Activated CD4-positive, alpha-beta memory T cell treated with anti-CD3 and anti-CD28 coated beads, Interleukin-2, amount 10 ng/mL, durations not matched to agents 7 days and 5 days (primary cell): ENCODE measurements at places on chromosomes 6 and 20. TPM values are rescaled to one million over a fixed set of nuclear protein-coding genes. Genes with fewer than 3 reads are reported as not detected.

GRCh38 chr6:56827908-56828649 lies 126.8 kb upstream of the BEND6 start:
- DNase-seq: no peak

DNA sequence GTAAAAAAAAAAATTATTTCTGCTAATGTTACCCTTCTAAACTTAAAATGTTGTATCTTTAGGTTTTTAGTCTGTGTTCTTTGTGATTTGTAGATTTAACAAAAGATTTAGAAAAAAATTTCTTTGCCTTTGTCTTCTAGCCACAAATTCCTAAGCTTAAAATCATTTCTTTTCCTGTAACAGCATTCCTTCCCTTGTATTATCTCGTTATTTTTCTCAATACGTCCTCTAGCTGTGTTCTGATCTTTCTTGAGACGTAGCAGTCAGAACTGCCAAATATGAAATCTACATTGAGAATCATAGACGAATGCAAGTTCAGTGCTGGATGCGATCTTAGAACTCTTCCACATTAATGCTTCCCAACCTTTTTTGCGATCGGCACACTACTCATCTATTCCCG lies 283.1 kb downstream of the UTRN start:
- DNase-seq: no peak

DNA sequence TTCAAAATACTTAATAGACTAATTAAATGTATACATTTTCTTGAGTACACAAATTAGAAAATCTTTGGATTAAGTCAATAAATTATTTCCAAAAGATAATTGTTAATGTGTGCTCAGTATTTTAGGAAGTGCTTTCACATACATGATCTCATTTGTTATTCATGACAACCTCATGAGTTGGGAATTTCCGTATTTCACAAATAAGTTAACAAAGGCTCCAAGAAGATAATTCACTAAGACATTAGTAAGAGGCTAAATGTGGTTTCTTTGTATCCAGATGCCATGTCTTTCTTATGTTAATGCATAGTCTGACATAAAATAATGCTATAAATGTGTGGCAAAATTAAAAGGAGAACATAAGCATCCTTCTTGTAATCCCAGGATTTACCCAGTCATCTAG lies 79.5 kb upstream of the TCF21 start:
- no peak for DNase-seq

- DNase-seq: peak; percentile 33
Measured at GRCh38 chr20:35743693-35744491, 1.8 kb upstream of the RBM39 start.

GRCh38 chr20:47960769-47961541 lies 175.7 kb upstream of the SULF2 start:
- no peak for DNase-seq

RIPOR2 gene
- total RNA-seq: 234 TPM

CUL7 gene
- 12.7 TPM for total RNA-seq
